ENCODE measurements at places on chromosomes 11 and 22. TPM values are rescaled to one million over a fixed set of nuclear protein-coding genes. Genes with fewer than 3 reads are reported as not detected.

DNA sequence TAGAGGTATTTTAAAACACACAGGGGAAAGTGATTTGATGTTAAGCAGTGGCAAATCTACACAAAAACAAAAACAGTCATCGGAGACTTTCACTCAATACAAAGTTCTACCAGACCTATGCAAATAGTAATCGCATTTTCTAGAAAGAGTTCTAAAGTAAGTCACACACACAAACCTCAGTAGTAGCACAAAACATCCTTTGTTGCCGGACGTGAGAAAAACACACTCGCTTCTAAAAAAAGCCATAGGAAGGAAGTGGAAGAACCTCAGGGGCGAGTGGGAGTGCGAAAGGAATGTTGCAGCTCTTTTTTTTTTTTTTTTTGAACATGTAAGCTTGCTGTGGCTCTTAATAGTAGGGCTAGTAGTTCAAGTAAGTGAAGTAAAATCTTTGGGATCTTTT is 88.9 kb downstream of the MAML2 start:
- DNase-seq, result no peak

DNA sequence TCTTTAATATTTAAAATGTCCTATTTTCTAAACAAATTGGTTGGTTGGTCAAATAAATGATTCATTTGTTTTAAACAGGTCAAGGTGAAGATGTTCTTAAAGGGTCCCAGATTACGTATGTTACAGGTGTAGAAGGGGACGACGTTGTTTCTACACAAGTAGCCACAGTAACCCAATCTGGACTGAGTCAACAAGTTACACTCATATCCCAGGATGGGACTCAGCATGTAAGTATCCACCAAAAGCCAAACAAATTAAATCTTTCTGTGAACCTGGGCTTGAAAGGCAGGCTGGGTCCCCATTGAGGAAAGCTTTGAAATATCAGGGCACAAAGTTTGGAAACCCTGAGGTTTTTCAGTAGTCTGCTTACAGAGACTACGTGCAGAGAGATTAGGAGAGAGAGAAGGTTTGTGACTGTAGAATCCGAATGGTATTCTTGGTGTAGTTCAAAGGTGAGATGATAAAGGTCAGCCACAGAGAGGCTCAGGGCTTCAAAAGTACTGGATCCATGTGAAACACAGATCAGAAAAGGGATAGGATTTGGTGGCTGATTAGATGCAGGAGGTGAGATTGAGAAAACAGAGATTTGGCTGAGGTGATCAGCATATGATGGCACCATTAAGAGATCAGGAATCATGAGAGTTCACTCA is 51.7 kb downstream of the ZNF143 start:
- no peak for DNase-seq

GRCh38 chr22:21032037-21032867 is at the start of gene SLC7A4:
Gene SLC7A4, minus strand, starts transcription at chr22:21032561. Its CDS starts 749 bp downstream, at chr22:21031812.
- no peak for DNase-seq

DNA sequence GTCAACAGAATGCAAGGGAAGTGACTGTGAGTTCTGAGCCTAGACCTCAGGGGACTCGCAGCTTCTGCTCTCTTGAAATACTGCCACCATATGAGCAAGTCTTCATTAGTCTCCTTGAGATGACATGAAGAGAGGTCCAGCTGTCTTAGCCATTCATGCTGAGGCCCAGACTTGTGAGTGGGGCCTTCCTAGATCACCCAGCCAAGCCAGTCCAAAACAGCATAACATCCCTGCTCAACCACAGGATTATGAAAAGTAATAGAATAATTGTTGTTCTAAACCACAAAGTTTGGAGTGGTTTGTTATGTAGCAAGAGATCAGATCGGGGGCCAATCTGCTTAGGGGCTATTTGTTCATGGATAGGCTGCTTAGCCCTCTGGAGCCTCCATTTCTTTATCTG is 54.9 kb upstream of the HTATIP2 start:
- DNase-seq, result no peak

The DCHS1 gene
- polyA plus RNA-seq, result 38.0 TPM

- DNase-seq, result no peak
These were observed 82.3 kb downstream of the PDE2A start for GRCh38 chr11:72591785-72592502.

GRCh38 chr22:46112405-46112804 is 37.9 kb upstream of the PPARA start:
- DNase-seq, result no peak

GRCh38 chr11:65085446-65085845 is 1.4 kb downstream of the ZFPL1 start:
- DNase-seq, result no peak

The TUBA8 gene
- polyA plus RNA-seq, result 2.3 TPM

The ART1 gene
- polyA plus RNA-seq, result not detected

The HTR3B gene
- 0.13 TPM for polyA plus RNA-seq

GRCh38 chr11:67408437-67409200 is 4.7 kb downstream of the TBC1D10C start:
- DNase-seq, result no peak

GRCh38 chr11:126840201-126840886 is 160.2 kb downstream of the KIRREL3 start:
- DNase-seq, result no peak

GRCh38 chr11:92329646-92330045 is 105.0 kb downstream of the FAT3 start:
- DNase-seq, result no peak

The ALDH3B2 gene
- 1.1 TPM for polyA plus RNA-seq

The KRTAP5-7 gene
- 0.13 TPM for polyA plus RNA-seq

- DNase-seq, result peak; percentile 75
These were observed 6.5 kb upstream of the ST3GAL4 start for GRCh38 chr11:126348806-126349582.

The CCDC157 gene
- polyA plus RNA-seq, result 4.0 TPM

- DNase-seq, result no peak
These were observed 168.5 kb downstream of the ARHGAP42 start for GRCh38 chr11:100855466-100856067.

DNA sequence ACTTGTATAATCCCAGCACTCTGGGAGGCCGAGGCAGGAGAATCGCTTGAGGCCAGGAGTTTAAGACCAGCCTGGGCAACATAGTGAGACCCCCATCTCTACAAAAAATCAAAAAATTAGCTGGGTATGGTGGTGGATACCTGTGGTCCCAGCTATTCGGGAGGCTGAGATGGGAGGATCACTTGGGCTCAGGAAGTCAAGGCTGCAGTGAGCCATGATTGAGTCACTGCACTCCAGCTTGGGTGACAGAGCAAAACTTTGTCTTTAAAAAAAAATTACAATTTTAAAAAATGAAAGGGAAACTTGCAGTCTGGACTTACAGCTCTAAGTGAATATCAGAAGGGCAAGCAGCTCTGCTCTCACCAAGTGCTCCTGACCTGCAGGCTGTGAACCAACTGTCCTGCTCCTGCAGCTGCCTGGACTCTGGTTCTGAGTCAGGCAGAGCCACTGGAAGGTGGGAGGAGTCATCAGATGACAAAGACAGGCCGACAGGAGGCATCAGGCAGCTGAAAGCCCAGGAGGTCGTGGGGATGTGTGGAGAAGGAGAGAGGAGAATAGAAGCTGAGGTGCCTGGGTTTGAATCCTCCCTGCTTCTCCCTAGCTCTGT is 9.6 kb downstream of the SMTNL1 start:
- DNase-seq, result no peak

GRCh38 chr11:47592970-47593369 is 1.2 kb downstream of the C1QTNF4 start:
- no peak for DNase-seq

- DNase-seq, result no peak
These were observed 57.0 kb downstream of the PHF21A start for GRCh38 chr11:46064221-46064620.

DNA sequence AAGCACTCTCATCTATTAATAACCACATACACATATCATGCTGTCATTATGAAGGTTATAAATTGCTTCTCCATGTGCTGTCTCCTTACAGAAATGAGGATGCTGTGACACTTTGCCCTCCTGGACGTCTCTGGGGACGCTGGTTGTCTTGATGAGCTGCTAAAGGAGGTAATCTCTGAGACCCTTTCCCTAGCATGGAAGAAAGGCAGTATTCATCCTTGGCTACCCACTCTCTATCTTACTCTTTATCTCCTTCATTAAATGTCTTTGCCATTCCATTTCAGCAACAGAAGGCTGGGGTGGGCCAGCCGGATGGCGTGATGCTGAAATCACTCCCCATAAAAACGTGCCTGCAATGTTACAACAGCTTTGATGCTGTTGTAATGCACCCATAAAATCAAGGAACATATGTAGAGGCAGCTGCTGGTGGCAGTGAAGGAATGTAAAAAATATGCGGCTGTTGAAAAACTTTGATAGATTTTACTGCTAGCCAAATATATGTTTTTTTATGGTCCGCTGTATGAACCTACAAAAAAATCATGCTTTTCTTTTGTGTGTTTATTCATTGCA is 715.1 kb upstream of the API5 start:
- DNase-seq, result no peak
